ENCODE measurements at places on chromosomes 1 and 21. TPM values are rescaled to one million over a fixed set of nuclear protein-coding genes. Genes with fewer than 3 reads are reported as not detected.

HAO2 gene
- not detected for total RNA-seq

RPE65 gene
- total RNA-seq = not detected

LCE2C gene
- total RNA-seq = not detected

CYYR1 gene
- total RNA-seq = 3.9 TPM

TNFRSF14 gene
- total RNA-seq = 7.7 TPM

AMY2A gene
- not detected for total RNA-seq

Data from bronchus fibroblast of lung (primary cell).